T-helper 17 cell (primary cell): ENCODE measurements at places on chromosomes 16 and 17. TPM values are rescaled to one million over a fixed set of nuclear protein-coding genes. Genes with fewer than 3 reads are reported as not detected.

DNA sequence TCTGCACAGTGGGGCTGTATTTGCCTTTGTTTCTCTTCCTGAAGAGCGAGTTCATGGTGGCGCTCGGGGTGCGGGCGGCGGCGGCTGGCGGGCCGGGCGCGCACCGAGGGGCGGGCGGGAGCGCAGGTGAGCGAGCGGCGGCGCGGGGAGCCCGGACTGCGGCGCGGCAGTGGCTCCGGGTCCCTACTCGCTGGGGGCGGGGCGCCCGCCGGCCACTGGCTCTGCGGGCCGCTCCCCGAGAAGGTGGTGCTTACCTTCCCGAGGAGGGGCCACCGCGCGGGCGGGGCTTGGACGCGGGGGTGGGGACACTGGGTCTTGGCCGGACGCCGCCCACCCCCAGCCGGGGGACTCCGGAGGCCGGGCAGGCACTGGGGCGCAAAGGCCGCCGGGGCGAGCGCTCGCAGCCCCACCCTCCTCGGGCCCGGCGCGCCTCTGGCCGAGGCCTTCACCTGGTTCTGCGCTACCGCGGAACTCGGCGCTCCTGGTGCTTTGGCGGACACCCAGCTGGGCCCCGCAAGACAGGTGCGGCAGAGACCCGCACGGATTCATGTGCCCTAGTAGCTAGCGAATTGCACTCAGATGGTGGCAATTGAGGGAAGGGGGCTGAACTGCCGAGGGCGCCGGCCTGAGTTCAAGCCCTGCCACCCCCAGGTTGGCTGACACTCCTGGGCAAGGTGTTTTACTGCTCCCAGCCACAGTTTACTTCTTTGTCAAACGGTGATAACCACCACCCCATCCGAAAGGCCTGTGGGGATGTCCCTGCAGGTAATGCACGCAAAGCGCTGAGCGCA lies at the start of gene PPL:
PPL (minus strand) TSS at position 158 of the 791 bp plus-strand sequence; CDS start at position 55, 103 bp downstream.
- DNase-seq, result no peak

GRCh38 chr16:49015225-49015592 lies 266.4 kb downstream of the CBLN1 start:
- DNase-seq, result no peak

Gene MILR1
- 1.4 TPM for total RNA-seq

- DNase-seq, result no peak
Measured at GRCh38 chr16:24984903-24985675, 30.1 kb downstream of the ARHGAP17 start.

DNA sequence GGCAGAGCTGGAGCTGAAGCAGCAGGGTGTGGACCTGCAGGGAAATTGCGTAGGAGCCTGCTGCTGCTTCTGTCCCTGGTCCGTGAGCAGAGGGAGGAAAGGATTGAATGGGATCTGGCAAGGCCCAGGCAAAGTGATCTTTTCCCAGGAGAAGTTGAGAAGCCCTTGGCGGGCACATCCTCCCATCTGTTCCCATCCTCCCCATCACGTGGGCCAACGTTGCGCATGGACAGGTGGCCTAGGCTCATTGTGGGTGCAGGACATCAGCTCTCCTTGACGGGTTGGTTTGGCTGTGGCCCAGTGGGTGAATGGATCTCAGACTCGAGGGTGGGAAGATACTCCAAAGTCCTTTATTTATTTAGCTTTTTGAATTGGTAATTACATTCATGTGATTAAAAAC lies 29.4 kb upstream of the POLR3E start:
- no peak for DNase-seq

- no peak for DNase-seq
Measured at GRCh38 chr16:3856367-3857141, 24.0 kb downstream of the CREBBP start.

- no peak for DNase-seq
Measured at GRCh38 chr16:77945126-77945525, 77.2 kb upstream of the CLEC3A start.

Gene CES5A
- total RNA-seq, result not detected

GRCh38 chr17:7207120-7208001 lies 12.3 kb downstream of the DLG4 start:
- DNase-seq, result no peak

DNA sequence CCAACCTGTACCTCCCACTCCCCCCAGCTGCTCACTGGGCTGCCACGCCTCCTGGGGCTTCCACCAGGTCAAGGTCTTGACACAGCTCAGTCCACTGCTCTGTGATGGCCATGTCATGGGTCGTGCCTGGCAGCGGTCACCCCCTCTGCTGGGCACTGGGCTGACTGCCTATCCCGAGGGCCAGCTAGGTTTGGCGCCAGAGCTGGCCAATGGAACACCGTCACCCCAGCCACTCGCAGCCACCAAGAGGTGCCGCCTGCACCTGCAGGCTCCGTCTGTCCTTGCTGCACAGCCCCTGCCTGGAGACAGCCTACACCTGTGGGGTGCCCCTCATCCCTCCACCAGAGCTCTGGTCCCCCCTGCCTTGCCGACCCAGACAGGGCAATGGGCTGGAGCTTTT lies 4.5 kb upstream of the RAB40C start:
- no peak for DNase-seq

- no peak for DNase-seq
Measured at GRCh38 chr16:17270683-17271109, 200.1 kb downstream of the XYLT1 start.
